ENCODE measurements at places on chromosomes 5 and 9. TPM values are rescaled to one million over a fixed set of nuclear protein-coding genes. Genes with fewer than 3 reads are reported as not detected.

CD72 gene
- total RNA-seq = 5.1 TPM

GRCh38 chr5:116612431-116612830, 37.8 kb upstream of the SEMA6A start:
- H3K27me3 ChIP-seq = no peaks in the 10 kb centered on the region
- no peak overlapping the region for H3K27ac ChIP-seq
- no peaks in the 10 kb centered on the region for H3K36me3 ChIP-seq
- no peaks in the 10 kb centered on the region for H3K4me1 ChIP-seq
- no peak overlapping the region for H3K4me3 ChIP-seq

DNA sequence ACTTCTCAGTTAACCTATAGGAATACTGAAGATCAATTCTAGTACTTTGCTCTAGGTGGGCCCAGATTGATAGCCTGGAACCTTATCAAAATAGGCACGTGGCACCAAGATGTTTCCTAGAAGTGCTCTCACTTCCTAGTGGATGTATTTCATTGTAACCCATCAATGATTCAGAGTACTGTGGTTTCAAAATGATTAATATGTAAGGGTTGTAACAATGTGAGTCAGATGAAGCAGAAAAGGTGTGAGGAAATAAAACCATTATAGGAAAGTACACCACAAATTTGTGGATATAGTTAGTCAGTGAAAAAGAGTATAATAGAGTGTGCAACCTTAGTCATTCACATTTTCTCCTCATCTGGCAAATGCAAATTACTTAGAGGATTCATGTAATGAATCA, 177.3 kb upstream of the FST start:
- DNase-seq = no peak
- H3K36me3 ChIP-seq = no peaks in the 10 kb centered on the region
- no peaks in the 10 kb centered on the region for H3K4me1 ChIP-seq
- H3K27ac ChIP-seq = no peak overlapping the region

DNA sequence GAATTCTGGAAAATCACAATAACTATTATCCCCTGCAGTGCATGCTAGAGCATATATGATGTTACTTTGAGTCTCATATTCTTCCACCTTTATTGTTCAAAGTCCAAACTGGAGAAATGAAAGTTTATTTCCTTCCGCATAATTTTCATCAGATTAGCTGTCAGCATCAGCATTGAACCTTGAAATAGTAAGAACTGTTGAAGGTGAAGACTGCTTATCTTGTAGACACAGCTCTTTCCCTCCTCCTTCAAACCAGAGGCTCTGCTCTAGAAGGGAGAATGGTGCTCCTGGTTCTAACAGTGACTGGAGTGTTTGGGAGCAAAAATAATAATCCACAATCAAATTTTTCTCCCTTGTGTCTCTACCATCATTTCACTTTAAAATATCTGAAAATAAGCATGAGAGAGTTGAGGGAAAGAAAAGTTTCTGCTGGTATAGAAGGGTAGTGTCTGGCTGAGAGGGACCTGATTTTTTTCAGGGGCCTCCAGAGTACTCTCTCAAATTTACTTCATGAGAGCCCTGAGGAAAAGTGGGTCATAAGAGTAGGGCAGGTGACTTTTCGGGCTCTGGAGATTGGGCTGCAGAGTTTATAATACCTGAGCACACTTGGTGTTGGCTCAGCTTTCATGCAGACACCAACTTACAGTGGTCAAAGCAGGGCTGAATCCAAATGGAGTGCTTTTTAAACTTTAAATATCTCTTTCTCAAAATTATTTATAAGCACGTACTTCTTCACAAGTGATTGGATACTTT, 170.4 kb downstream of the ZDHHC21 start:
- H3K4me1 ChIP-seq = no peaks in the 10 kb centered on the region
- no peak overlapping the region for H3K27ac ChIP-seq
- H3K4me3 ChIP-seq = no peak overlapping the region

DPH7 gene
- total RNA-seq = 47.5 TPM

- no peak overlapping the region for H3K27ac ChIP-seq
- H3K36me3 ChIP-seq = no peaks in the 10 kb centered on the region
- H3K27me3 ChIP-seq = peaks cover 5% of the 10 kb centered on the region
- DNase-seq = no peak
Measured at GRCh38 chr5:157458835-157459234, 1.2 kb upstream of the NIPAL4 start.

PRXL2C gene
- 16.1 TPM for total RNA-seq

DNA sequence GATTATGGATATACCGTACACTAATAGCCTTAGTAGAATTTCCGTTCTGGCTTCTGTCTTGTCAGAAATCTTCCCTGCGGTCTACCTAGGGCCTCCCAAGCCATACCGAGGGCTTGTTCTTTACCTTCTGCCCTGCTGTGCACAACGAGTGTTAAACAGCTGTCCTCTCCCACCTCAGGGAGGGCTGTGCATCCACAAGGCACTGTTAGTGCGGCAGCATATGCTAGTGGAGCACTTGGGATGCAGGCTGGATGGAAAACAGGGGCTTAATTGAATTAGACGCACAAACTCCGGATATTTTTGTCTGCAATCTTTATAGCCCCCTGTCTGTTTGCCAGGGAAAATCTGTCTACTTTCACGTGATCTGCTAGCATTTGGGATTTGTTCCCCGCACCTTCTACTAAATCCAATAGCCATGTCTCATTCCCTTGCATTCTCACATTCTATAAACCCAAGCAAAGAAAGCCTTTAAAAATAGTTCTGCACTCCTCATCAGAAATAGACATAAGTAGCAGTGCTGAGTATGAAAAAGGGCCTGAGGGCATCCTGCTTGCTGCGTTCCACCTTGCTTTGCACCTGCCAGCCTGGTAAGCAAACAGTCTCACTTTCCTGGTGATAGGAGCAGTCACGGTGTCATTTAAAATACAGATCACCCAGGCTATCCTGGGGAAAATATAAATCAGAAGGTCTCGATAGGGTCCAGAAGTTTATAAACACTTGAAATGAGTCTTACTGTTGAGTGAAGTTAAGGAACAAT, 382.6 kb downstream of the RASEF start:
- H3K4me3 ChIP-seq = no peak overlapping the region
- H3K4me1 ChIP-seq = no peaks in the 10 kb centered on the region
- DNase-seq = no peak
- no peaks in the 10 kb centered on the region for H3K36me3 ChIP-seq

ANKRD33B gene
- total RNA-seq = 5.3 TPM

NUTM2F gene
- not detected for total RNA-seq

- no peak overlapping the region for H3K4me3 ChIP-seq
- H3K27ac ChIP-seq = no peak overlapping the region
- no peak for DNase-seq
- no peaks in the 10 kb centered on the region for H3K27me3 ChIP-seq
- no peaks in the 10 kb centered on the region for H3K36me3 ChIP-seq
Measured at GRCh38 chr5:51185850-51186329, 197.4 kb upstream of the ISL1 start.

TRPM3 gene
- total RNA-seq = 0.33 TPM

MTAP gene
- total RNA-seq = 29.5 TPM

ANKRD34B gene
- total RNA-seq = not detected

- no peaks in the 10 kb centered on the region for H3K36me3 ChIP-seq
- H3K27me3 ChIP-seq = no peaks in the 10 kb centered on the region
- H3K4me1 ChIP-seq = no peaks in the 10 kb centered on the region
- no peak for DNase-seq
- no peak overlapping the region for H3K27ac ChIP-seq
Measured at GRCh38 chr9:83520292-83520691, 17.9 kb downstream of the FRMD3 start.

DNA sequence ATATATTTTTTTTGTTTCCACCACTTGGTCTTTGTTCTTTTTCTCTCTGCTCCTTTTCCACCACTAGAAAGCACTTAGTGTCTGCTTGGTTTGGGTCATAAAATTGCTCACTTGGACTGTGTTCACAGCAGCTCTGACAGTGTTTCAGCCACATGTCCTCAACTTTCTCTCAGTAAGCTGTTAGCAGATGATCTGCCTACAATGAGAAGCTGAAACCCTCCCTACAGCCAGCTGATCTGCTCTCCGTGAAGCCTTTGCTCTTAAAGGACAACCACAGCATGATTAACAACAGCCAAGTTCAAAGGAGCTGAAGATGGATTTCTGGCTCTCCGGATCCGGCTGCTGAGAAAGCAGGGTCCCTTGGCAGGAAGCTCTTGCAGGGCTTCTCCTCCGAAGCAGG, 31.6 kb downstream of the PRLR start:
- H3K4me1 ChIP-seq = no peaks in the 10 kb centered on the region
- H3K4me3 ChIP-seq = no peak overlapping the region
- H3K27me3 ChIP-seq = no peaks in the 10 kb centered on the region
- no peaks in the 10 kb centered on the region for H3K36me3 ChIP-seq

DNA sequence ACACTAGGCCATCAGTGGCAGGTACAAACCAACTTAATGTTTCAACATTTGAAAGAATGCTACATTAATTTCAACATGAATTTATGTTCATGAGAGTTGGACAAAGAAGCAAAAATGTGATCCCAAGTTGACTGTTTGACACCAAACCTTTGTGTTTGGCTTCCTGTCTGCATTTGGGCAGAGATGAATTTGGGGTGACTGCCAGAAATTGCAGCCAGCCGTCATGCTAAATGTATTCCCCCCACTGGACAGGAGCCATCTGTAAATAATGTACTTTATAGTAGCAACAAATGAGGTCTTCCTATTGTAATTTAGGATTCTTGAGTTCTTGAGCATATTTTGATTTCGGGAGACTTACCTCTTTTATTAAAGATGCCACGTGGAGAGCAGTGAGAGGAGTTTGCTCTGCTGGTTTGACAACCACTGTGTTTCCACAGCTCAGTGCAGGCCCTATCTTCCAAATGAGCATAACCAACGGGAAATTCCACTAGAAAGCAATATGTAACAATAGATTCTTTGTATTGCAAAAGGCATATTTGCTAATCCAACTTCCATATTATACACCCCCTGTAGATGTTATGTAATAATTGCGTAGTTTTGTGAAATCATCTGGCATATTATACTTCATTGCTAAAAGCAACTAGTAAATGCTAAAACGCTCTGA, 27.6 kb downstream of the ALDH1A1 start:
- DNase-seq = no peak
- H3K36me3 ChIP-seq = no peaks in the 10 kb centered on the region
- H3K4me3 ChIP-seq = no peak overlapping the region

DNA sequence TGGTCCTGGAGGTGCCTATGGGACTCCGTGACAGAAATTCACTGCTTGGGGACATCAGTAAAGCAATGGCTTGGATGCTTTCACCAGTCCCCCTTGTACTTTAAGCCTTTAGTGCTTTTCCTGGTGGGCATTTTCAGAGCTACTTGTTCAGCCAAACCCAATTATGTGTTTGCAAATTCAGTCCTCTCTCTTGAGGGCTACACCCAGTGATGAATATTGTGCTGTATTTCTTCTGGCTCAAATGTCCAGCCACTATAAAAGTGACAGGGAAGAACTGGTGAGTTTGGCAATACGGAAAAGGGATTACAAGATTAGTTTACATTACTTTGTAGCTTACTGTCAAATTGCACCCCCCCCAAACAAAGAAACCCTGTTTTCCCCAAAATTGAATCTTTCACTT, 4.5 kb downstream of the THBS4 start:
- H3K4me1 ChIP-seq = no peaks in the 10 kb centered on the region
- no peaks in the 10 kb centered on the region for H3K27me3 ChIP-seq
- no peak overlapping the region for H3K27ac ChIP-seq
- no peak overlapping the region for H3K4me3 ChIP-seq

DNA sequence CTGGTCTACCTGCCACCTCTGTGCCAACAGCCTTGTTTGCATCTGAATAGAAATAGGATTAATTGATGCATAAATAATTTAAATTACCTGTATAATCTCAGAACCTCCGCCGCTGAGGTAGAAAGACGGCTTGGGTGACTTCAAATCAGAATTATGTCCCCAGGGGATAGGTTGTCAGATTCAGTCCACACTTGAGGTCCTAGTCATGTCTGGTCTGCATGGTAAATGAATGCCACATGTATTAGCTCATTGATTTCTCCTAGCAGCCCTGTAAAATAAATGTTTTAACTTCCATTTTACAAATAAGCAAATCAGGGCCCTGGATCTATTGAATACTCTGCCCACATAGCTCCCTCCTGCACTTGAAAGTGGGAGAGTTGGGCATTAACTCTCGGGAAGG, 368.0 kb upstream of the WWC1 start:
- no peaks in the 10 kb centered on the region for H3K4me1 ChIP-seq
- no peaks in the 10 kb centered on the region for H3K27me3 ChIP-seq
- no peak overlapping the region for H3K27ac ChIP-seq
- no peak overlapping the region for H3K4me3 ChIP-seq
- no peak for DNase-seq

SPINK5 gene
- total RNA-seq = 0.16 TPM

- H3K36me3 ChIP-seq = no peaks in the 10 kb centered on the region
- no peak overlapping the region for H3K4me3 ChIP-seq
- H3K27ac ChIP-seq = no peak overlapping the region
- no peaks in the 10 kb centered on the region for H3K27me3 ChIP-seq
- H3K4me1 ChIP-seq = no peaks in the 10 kb centered on the region
Measured at GRCh38 chr5:175680463-175680862, 22.6 kb downstream of the HRH2 start.

GRCh38 chr9:30977965-30978364, 1406.5 kb upstream of the ACO1 start:
- H3K36me3 ChIP-seq = no peaks in the 10 kb centered on the region
- H3K27me3 ChIP-seq = no peaks in the 10 kb centered on the region
- no peak overlapping the region for H3K4me3 ChIP-seq
- no peak for DNase-seq
- H3K4me1 ChIP-seq = no peaks in the 10 kb centered on the region
- H3K27ac ChIP-seq = no peak overlapping the region

DRD1 gene
- not detected for total RNA-seq

- no peaks in the 10 kb centered on the region for H3K27me3 ChIP-seq
- H3K4me1 ChIP-seq = no peaks in the 10 kb centered on the region
- H3K4me3 ChIP-seq = no peak overlapping the region
- H3K27ac ChIP-seq = no peak overlapping the region
Measured at GRCh38 chr5:115419846-115420585, 123.6 kb upstream of the CCDC112 start.

All from breast epithelium (tissue), 4 donors.